HEK293T (cell line): ENCODE measurements at places on chromosomes 16 and 17.
A peak's percentile ranks its signal among the peaks of the same experiment; 100 is the strongest.

DNA sequence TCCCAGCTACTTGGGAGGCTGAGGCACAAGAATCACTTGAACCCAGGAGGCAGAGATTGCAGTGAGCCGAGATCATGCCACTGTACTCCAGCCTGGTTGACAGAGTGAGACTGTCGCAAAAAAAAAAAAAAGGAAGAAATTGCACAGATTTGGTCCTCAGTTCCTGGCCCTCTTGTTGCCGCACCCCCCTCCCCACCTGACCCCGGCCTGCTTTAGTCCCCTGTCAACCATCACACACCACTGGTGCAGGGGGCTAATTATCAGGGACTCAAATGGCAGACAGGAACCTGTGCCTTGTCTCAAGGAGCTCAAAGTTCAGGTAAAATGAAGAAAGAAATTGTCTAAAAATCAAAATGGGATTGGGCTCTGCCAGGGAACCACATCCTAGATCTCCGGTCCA, 28.1 kb downstream of the NGFR start:
- DNase-seq: no peak

DNA sequence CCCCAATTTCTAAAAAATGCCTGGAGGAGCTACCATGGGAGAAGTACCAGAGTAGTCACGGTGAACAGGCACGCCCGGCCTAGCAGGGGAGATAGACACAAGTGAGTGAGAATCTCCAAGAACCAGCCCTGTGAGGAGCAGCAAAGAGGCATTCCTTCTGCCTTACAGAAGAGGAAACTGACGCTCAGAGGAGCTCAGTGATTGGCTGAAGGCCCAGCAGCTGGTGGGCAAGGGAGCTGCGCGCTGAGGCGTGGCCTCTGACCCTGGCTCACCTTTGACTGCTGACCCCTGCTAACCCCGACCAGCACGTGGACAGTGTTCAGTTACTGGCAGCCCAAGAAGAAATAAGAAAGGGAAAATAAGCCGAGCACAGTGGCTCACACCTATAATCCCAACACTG, 1.8 kb downstream of the C16orf96 start:
- no peak for DNase-seq

GRCh38 chr17:28493460-28493859, 12.7 kb upstream of the FOXN1 start:
- DNase-seq: no peak

GRCh38 chr16:20901068-20901435, 481 bp downstream of the LYRM1 start:
- DNase-seq: no peak

DNA sequence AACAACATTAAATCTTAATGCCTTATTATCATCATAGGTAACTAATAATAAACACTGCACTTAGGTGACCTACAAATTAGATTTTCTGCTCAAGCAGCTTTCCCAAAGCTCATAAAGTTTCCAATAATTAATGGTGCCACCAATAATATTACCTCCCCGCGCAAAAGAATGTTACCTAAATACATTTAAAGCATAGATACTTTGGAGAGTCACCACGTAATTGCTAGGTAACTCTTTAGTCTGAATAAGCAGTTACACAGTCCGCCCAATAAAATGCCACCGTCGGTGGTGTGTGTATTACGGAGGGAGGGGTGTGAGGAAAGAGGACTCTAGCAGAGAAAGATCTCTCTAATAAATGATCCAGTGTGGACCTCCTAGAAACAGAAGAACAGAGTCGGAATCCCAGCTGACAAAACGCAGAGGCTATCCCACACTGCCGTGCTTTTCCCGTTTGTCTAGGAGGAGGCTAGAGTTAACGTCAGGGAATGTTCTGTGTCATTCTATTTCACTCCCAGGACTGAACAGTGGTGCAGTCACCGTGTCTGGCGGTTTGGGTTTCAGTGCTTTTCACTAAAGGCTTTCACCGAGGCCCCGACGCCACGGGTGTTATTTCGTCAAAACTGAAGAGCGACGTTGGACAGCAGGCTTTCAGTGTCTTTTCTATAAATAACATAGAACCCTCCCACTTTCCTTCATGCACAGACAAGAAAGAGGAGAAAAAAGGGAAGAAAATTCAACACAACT, 630 bp downstream of the RNFT1 start:
- peak; percentile 47 for DNase-seq

DNA sequence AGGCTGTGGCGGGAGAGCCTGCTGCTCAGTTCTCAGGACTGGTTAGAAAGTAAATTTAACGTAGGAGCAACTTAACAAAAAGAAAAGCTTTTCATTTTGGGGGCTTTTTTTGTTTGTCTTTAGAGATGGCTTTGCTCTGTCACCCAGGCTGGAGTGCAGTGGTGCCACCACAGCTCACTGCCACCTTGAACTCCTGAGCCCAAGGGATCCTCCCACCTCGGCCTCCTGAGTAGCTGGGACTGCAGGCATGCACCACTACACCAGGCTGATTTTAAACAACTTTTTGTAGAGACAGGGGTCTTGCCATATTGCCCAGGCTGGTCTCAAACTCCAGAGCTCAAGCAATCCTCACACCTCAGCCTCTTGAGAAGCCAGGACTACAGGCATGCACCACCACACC, 205.0 kb downstream of the RPTOR start:
- DNase-seq: no peak

DNA sequence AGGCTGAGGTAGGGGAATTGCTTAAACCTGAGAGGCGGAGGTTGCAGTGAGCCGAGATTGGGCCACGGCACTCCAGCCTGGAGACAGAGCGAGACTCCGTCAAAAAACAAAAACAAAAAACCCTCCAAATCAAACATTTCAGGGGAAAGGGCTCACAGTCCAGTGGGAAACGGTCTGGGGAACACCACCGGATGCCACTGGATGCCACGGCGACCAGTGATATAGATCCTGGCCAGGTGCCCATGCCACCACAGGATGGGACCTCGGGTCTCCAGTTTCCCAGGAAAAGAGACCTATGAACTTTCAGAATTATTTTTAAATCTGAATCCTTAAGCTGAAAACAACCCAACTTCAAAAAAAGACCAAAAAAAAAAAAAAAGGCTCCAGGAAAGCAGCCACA, 12.3 kb downstream of the CEP131 start:
- no peak for DNase-seq

DNA sequence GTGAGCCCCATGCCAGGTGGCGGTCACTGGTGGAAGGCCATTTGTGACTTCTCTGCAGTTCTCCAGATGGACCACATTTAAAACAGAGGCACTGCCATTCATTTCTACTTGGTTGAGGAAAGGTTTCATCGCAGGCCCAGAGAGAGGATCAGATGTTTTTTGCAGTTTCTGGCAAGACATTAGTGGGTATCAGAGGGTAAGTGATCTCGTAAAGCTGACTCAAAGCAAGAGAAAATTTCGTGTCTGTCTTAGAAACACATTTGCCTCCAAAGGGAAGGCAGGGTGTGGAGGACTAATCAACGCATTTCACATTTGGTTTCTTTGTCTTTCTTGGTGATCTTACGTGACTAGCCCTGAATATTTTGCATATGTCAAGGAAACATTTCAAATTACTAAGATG, 81.8 kb downstream of the PRKCB start:
- no peak for DNase-seq

GRCh38 chr16:52450916-52451315, 96.0 kb downstream of the TOX3 start:
- no peak for DNase-seq

- no peak for DNase-seq
Measured at GRCh38 chr16:57871456-57871855, 69.2 kb upstream of the KIFC3 start.

DNA sequence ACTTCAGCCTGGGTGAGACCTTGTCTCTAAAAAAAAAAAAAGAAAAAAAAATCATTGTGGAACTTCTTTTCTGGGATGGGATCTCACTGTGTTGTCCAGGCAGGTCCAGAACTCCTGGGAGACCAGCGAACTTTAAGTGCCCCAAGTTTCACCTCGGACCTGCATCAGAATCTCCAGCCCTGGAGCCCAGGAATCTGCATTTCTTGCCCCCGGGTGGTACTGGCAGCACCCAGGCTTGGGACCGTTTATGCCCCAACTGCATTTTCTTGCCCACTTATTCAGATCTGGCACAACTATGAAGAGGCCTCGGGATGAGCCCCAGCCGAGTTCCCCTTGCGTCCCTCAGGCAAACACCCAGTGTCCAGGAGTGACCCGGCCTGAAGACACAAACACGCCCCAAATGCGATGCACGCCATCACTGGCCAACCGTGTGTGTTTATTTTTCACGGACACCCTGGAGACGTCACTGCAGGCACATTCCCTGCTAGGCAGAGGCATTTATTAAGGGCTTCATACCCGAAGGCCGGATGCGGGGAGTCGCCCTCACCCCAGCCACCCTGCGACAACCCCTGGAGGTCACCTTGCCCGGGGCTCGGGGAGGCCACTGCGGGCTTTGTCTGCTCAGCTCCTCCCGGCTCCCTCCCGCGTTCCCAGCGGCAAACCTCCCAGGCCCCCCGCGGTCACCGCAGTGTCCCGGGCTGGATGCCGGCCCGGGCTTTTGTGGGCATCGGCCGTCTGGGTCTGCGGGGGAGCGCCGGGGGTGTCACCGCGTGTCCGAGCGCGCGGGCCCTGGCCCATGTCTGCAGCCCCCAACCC, 684 bp upstream of the SPIRE2 start:
- DNase-seq: no peak

DNA sequence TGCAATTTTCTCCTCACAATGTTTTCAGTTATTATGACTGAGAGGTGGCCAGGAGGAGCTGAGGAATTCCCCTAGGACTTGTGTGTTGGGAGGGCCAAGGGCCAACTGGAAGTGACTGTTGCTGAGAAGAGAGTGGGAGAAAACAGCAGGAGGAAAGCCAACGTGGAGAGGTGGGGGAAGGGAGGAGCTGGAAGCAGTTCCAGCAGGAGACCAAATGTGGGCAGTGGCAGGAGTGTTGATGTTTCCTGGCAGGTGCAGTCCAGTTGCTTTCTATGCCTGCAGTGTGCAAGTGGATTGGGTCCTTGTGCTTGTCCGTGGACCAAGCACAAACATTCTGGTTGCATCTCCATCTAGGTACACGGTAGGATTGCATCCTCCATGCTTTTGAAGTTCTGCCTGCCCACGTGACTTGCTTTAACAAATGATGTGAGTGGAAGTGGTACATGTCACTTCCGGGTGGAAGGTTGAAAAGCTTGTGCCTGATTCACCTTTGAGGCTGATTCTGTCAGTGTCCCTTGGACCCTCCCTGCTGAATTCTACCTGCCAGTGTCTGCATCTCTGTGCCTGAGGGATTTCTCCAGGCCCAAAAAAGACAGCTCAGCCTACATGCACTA, 54.7 kb upstream of the CRHR1 start:
- DNase-seq: no peak

DNA sequence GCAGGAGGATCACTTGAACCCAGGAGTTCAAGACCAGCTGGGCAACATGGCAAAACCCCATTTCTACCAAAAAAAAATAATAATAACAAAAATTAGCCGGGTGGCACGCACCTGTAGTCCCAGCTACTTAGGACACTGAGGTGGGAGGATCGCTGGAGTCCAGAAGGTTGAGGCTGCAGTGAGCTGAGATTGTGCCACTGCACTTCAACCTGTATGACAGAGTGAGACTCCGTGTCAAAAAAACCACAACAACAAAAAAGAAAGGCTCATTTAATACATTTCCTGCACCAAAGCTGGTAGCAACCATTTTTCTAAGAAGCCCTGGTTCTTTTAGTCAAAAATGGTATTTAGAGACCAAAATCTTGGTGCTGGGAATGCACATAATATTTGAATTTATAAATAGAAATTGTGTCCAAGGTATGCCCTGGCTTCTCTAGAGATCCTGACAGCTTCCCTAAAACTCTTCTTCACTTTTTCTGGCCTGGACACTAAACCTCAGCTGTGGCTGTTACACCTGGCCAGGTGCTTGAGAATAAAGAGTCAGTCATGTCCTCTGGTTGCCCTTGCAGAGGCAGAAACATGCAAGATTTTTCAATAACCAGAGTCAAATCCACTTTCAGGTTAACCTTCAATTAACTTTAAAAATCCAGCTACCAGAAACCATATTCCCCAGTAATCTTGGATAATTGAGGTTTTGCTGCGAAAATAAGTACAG, 35.9 kb downstream of the SCNN1B start:
- DNase-seq: no peak

- DNase-seq: peak; percentile 67
Measured at GRCh38 chr16:11493531-11493929, 93.2 kb downstream of the LITAF start.

DNA sequence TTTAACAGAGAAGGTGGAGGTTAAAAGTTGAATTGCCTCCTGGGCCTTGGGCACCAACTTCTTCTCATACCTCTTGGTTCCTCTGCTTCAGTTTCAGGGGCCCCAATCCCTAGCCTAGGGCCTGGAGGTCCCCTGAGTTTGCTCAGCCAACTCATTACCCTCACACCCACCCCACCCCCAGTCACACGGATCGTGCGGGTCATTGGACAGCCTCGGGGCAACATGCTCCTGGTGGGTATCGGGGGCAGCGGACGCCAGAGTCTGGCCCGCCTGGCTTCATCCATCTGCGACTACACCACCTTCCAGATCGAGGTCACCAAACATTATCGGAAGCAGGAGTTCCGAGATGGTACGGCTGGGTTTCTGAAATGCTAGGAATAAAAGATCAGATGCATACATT, 36.0 kb upstream of the KDM6B start:
- DNase-seq: no peak

GRCh38 chr16:22296225-22297113, 740 bp upstream of the POLR3E start:
- DNase-seq: no peak

DNA sequence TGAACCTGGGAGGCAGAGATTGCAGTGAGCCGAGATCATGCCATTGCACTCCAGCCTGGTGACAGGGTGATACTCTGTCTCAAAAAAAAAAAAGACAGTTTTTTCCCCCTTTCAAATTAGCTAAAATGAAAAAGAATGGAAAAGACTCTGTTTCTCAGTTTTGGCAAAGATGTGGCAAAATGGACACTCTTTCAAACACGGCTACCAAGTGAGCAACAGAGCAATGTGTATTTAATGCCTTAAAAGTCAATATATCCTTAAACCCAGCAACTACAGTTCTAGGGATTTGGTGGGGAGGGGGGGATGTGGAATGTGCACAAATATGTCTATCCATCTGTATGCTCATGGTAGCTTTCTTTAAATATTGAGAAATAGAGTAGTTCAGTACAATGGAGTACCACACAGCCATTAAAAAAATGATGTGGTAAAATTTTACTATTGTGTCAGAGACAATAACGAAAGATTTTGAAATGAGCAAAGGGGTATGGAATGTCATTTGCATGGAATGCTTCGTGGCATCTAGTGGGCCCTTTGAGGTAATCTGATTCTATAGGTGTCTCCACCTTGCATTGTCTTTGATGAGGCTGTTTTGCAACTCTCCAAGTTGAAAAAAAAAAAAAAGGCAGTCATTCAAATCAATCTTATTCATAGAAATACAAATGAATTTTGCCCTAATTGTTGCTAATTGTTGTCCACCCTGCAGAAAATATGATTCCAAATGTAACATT, 108.1 kb downstream of the AXIN2 start:
- no peak for DNase-seq

DNA sequence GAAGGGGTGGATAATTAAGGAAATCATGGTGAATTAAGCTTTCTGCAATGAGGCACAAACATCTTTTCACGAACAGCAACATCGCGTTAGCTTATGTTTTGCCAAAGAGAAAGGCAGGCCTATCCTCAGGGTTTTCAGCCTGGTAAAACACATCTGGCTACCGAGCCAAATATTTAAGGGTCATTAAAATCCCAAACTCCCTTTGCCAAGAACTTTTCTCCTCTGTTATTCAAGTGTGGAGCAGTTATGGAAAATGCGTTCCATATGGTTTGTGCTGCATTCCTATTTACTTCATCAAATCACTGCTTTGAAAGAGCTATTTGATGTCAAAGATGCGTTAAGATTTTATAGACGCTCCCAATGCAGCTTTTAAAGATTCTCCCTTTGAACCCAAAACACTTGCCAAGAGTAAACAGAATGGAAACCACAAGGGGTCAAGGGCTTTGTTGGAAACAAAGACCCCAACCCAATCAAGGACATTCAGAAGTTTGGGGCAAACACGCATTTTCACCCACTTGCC, 308.3 kb upstream of the CDH5 start:
- DNase-seq: no peak
